ENCODE measurements at places on chromosomes 13 and 19. TPM values are rescaled to one million over a fixed set of nuclear protein-coding genes. Genes with fewer than 3 reads are reported as not detected.

Gene SOHLH2
- not detected for total RNA-seq

Gene MTUS2
- not detected for total RNA-seq

Gene EXOC3L2
- total RNA-seq = 1.3 TPM

Gene SIGLEC7
- total RNA-seq = not detected

Gene PSG6
- total RNA-seq = 0.13 TPM

Gene PSG1
- 0.21 TPM for total RNA-seq

Gene LILRA1
- total RNA-seq = not detected

Gene B3GNT3
- total RNA-seq = 3.2 TPM

Gene GAS6
- total RNA-seq = 6.4 TPM

Gene SHISA7
- not detected for total RNA-seq

Gene ZNF563
- not detected for total RNA-seq

Gene KLK12
- not detected for total RNA-seq

Gene VSTM1
- total RNA-seq = 0.57 TPM

Gene SLC10A2
- total RNA-seq = not detected

Gene SLC46A3
- total RNA-seq = 2.2 TPM

Gene ZNF470
- total RNA-seq = 1.7 TPM

Gene FXYD3
- 0.13 TPM for total RNA-seq

Gene C5AR1
- total RNA-seq = 1.3 TPM

Gene RASIP1
- 0.19 TPM for total RNA-seq

Gene LRRC8E
- 8.9 TPM for total RNA-seq

Gene CLEC4M
- total RNA-seq = not detected
